Pancreas (tissue), 10 donors: ENCODE measurements at places on chromosomes 4 and X.

DNA sequence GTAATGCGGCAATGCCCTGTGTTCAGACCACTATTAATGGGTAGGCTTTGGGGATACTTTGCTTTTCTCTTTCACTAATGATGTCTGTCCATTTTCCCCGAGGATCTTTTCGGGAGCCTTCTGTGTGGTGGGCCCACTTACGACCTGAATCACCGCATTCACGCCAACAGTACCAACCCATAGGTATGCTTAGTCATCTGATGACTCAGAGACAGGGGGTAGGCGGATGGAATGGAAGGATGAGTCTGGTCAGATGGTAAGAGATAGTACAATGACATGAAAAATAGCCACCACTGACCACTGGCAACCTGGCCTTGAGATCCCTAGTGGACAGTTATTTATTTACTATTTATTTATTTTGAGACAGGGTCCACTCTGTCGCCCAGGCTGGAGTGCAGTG lies 76.0 kb upstream of the DHRSX start:
- no peak for DNase-seq

DNA sequence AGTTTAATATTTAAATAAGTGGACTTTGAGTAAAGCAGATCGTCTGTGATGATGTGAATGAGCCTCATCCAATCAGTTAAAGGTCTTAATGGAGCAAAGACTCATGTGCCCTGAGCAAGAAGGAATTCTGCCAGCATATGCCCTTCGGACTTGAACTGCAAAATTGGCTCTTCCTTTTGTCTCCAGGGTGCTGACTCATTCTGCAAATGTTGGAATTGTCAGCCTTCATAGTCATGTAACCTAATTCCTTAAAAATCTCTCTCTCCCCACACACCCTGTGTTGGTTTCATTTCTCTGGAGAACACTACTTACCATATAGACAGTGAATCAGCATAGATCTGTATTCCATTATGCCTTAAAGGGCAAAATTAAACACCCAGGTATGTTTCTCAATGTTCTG lies 609.8 kb upstream of the GALNTL6 start:
- DNase-seq = no peak

GRCh38 chr4:36054694-36055422 lies 189.5 kb downstream of the ARAP2 start:
- no peak for DNase-seq

DNA sequence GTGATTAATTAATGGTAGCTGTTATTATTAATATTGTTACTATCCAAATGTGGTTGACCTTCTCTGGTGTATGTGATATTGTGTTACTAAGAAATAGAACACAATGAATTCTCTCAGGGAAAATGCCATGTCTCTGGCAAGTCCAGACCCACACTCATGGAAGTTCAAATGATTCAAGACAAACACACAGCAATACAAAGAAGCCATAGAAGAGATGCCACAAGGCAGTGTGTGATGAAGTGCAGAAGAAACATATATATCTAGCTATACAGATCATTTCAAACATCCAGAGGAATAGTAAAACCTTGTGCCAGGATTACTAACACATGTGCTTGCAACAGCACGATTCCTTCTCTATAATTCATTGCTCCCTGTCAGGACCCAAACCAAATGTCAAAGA lies 93.1 kb upstream of the SOD3 start:
- DNase-seq = no peak

DNA sequence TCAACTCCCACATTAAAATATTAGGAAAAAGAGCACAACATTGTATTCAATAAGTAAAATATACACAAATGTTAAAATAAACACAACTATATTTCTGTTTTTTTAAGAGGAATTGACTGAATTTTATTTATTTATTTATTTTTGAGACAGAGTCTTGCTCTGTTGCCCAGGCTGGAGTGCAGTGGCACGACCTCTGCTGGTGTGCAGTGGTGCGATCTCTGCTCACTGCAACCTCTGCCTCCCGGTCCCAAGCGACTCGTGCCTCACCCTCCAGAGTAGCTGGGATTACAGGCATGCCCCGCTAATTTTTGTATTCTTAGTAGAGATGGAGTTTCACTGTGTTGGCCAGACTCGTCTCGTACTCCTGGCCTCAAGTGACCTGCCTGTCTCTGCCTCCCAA lies 31.4 kb downstream of the TEX13A start:
- DNase-seq = no peak

DNA sequence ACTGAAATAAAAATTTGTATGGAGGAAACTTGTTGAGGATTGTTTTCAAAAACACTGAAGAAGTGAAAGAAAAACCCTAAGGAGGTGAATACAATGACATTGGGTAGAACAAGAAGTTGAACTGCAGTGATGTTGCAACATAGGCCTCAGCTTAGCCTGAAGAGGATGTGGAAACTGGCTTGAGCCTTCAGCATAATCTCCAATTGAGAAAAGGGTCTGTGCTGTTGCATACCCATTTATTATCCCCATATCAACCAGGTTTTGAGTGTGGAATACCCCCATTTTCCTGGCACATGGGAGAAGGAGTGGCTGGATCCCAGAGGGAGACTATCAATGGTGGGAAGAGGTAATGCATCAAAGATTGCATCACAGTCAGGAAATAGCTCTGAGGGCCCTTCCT lies 695.0 kb upstream of the HS3ST1 start:
- DNase-seq = no peak

DNA sequence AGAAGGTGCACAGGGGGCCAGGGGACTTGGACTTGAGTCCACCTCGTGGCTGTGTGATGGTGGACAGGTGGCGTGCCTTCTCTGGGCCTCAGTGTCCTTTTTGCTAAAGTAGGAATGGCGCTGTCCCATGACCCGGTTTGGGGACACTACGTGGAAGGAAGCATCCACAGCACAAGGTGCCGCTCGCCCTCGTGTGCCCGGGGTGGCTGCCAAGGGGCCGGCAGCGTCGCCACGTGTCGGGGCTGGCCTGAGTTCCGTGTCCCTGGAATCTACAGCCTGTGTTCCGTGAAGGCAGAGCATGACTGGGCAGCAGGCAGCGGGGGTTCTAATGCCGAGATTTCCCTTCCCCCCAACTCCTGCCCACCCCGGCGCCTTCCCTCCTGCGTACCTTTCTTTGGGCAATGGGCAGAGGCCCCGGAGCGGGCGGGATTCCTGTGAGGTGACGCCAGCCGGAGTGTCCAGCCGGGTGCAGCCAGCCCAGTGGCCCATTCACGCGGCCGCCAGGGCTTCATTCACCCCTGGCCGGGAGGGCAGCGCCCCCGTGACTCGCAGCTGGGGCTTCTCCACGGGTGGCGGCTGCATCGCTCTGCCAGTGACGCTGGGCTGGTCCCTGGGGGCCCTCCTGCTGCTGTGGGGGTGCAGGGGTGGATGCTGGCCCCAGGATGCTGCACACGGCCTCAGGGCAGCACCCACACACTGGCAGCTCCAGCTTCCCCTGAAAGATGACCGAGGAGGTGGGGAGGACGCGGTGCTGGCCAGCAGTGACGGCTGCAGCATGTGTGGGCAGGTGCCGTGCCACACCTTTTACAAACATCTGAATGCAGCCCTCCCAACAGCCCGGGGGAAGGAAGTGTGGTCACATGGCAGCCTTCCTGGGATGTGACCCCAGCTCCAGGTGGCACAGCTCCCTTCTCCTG lies 21.2 kb downstream of the DOK7 start:
- no peak for DNase-seq

GRCh38 chr4:86816501-86817273 lies 32.5 kb downstream of the SLC10A6 start:
- DNase-seq = no peak

DNA sequence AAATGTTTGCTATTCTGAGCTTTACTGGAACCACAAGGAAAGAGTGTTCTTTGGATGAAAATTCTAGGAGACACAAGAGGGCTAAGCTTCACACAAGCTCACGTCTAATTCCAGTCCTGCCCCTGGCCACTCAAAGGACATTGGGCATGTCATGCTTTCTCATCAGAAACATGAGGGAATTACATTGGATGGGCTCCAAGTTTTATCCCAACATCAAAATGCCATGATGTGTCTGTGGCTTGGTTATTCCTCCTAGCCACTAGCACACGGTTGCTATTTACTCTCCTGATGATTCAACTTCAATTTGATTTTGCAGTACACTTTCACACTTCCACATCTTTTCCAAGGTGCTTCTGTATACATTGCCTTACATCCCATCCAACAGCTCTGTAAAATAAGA lies 149.6 kb upstream of the FAM9B start:
- DNase-seq = no peak

DNA sequence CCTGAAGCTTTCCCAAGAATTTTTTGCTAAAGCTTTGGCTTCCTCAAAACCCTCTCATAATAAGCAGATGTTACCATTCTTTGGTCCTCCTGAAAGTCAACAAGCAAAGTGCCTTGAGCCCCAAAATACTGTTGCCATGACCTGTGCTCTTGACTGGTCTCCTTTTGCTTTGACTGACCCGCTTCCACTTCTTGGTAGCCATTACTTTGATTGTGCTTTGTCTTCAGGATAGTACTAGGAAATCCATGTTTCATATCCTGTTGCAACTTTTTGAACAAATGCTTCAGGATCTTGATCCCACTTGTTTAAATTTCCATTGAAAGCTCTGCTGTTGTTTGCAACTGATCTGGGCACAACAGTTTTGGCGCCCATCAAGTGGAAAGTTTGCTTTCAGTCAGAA lies 6.9 kb upstream of the OTOP1 start:
- DNase-seq = no peak

DNA sequence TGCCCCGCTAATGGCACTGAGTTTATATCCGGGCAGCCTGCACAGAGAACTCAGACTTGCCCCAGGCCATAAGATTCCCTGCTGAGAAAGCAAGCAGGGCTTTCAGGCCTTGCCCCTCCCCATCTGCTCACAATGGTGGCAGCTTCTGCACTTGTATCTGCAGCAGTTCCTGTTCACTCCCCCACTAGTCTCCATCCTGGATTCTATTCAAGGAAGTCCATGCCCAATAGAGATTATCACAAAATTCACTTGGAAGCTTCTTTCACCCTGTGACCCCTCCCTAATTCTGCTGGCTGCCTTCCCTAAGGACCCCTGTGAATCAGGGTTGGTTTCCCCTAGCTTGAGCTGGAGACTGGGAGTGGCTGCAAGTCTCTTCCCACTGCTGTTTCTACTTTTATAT lies 34.5 kb upstream of the UCP1 start:
- DNase-seq = no peak

GRCh38 chr4:7818399-7818911 lies 121.2 kb downstream of the AFAP1 start:
- DNase-seq = peak; percentile 46

GRCh38 chr4:140240237-140240636 lies 86.3 kb upstream of the MAML3 start:
- DNase-seq = no peak

DNA sequence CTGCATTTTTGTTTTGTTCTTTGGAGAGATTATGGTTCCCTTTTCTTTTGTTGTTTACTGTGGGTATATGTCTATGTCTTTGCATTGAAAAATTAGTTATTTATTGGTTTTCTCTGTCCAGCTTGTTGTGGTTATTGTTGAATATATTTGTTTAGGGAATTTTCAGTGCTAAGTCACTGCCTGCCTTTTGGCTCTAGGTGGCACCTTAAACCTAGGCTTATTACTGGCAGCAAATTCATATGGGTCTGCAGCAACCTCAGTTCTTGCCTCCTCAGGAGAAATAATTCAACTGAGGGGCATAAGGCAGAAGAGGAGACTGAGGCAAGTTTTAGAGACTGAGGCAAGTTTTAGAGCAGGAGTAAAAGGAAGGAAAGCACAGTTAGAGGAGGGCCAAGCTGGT lies 1157.3 kb upstream of the AGA start:
- DNase-seq = no peak
